Ammon's horn (tissue), 1 donor: ENCODE measurements at places on chromosomes 3 and 15.

GRCh38 chr15:42199126-42199525 lies 9.0 kb downstream of the VPS39 start:
- no peak for DNase-seq

- DNase-seq: no peak
Measured at GRCh38 chr3:171860830-171861535, 17.8 kb downstream of the TMEM212 start.

DNA sequence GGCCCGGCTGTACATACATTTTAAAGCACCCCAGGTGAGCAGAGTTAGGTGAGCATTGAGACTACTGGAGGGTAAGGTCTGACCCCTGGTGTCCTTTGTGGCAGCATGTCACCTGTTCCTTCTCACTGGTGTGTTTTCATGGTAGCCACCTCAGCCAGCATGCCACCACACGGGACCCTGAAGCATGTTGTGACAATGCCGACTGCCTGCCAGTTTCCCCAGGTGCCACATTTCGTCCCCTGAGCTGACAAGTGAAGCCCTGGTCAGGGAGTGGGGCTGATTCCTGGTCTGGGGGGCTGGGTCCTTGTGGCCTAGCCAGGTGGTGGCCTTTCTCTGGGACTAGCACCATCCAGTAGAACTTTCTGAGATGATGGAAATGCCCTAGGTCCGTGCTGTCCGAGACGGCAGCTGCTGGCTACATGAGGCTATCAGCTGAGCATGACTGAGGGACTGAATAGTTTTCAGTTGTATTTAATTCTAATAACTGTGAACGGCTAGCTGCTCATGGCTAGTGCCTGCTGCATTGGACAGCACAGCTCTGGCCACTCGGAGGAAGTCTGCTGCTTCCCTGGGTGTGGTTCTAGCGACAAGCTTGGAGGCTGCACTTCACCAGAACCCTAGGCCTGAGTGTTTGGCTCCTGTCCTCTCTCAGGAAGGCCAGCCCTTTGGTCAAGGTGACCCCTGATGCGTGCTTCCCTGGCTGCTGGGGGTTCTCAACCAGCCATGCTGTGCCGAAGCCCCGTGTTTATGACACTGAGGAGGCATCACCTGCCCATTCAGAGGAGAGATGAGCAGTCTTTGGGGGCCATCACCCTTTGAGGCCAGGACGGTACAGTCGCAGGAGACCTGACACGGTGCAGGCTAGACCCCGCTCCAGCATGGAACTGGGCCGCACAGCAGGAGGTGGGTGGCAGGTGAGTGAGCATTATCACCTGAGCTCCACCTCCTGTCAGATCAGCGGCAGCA lies 3.9 kb downstream of the C3orf22 start:
- DNase-seq: no peak

DNA sequence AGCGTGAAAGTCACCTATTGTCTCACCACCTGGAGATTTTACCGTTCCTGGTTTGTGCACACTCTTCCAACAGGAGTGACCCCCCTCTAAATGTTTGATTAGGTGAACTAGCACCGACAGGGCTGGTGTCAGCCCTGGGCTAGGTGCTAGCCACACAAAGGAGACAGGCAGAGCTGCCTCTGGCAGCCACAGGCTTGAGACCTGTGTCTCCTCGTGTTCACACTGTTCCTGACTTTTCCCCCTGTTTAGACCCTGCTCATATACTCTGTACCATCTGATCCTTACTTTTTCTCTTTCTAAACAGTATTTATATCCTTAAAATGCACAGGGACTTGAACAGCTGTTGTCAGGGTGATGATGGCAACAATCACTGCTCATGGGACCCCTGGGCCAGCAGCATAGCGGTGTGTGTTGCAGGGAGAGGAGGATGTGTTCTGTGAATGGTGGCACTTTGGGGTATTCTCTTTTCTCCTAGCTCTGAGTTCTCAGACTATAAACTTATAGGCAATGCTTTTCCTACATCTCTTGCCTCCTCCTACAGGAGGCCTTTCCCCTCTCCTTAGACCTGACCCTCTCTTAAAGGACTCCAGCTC lies 5.5 kb downstream of the CD80 start:
- no peak for DNase-seq

- DNase-seq: peak; percentile 39
Measured at GRCh38 chr3:131020122-131020693, 6.4 kb downstream of the ASTE1 start.

DNA sequence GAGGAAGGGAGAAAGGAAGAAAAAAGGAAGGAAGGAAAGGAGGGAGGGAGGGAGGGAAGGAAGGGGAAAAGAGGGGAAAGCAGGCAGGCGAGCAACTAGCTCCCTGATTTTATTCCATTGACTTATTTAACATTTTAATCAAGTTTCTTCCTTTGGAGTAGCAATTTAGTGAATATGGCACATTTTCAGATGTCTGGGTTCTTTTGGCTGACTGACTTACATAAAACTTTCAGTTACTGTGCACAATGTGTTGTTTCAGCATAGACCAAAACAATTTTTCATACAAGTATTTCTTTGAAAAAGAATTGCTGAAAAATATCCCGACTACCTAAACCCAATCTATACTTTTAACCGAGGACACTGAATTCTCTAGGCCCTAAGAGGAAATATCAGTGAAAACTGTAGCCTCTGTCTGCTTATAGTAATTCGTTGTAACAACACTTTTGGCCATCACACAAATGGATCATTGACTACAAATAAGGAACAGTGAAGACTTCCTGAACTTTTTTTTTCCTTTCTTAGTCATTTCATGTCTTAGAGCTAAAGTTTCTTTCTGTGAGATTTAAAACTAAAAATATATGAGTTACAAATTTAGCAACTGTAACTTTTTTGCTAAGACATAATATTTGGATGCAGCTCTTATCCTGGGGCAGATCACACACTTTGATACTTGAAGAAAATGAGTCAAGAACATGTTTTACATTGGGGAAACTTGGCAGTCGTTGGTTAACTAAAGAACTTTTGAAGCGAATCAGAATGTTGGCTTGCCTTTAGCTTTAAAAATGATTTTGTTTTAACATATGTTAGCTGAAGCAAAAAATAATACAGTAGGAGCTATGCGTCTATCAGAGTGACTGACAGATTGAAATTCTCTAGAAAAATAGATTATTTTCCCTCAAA lies 79.6 kb downstream of the SOX2 start:
- DNase-seq: no peak

GRCh38 chr3:174862101-174862500 lies 3.0 kb downstream of the NAALADL2 start:
- DNase-seq: no peak
